ENCODE measurements at places on chromosomes 13 and 19.

GRCh38 chr19:1608359-1609102 lies 3.3 kb upstream of the UQCR11 start:
- no peak for DNase-seq

- no peak for DNase-seq
These were observed 46.5 kb downstream of the UTP14C start for GRCh38 chr13:52070929-52071523.

GRCh38 chr13:27130979-27131623 lies 40.5 kb downstream of the USP12 start:
- DNase-seq: no peak

DNA sequence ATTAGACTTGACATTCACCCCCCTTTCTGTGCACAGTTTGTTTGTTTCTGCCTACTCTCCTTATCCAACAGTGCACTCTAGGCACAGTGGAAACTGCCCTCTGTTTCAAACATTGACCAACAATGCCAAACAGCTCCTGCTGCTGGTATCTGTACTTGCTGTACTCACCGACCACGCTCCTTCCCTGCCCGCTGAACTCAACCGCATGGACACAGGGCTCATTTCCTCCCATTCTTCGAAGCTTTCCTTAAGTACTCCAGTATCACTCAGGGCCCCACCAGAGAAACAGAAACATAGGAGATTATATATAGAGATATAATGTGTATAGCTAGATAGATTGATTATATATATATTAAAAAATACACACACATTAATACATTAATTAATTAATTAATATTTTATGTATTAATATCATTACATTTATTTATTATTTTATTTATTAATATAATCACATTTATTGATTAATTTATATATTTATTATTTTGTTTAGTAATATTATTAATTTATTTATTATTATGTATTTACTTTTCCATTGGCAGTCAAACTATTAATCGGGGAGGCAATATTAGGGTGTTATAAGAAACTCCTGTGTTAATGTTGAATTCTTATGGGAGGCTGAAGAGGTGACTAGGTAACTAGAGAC lies 1528.2 kb downstream of the EFNB2 start:
- DNase-seq: no peak

GRCh38 chr13:77807431-77808135 lies 110.1 kb downstream of the SLAIN1 start:
- no peak for DNase-seq

- no peak for DNase-seq
These were observed 630 bp downstream of the RNF126 start for GRCh38 chr19:662207-662961.

- no peak for DNase-seq
These were observed 20.7 kb downstream of the SH3GL1 start for GRCh38 chr19:4379383-4380253.

DNA sequence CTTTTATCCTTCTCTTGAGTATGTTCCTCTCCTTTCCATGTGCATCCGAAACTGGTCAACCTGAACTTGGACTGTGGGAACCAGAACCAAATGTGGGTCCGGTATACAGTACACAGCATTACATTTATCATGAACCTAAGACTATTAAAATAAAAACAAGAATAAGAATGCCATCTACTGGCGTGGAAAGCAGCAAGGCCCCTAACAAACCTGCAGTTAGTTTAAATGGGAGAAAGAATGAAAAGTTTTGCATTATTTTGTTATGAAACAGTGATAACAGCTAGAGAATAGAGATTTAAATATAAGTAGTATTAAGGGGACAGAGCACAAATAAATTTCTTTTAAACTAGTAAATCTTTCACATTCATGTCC lies 159.5 kb downstream of the RBM26 start:
- no peak for DNase-seq

DNA sequence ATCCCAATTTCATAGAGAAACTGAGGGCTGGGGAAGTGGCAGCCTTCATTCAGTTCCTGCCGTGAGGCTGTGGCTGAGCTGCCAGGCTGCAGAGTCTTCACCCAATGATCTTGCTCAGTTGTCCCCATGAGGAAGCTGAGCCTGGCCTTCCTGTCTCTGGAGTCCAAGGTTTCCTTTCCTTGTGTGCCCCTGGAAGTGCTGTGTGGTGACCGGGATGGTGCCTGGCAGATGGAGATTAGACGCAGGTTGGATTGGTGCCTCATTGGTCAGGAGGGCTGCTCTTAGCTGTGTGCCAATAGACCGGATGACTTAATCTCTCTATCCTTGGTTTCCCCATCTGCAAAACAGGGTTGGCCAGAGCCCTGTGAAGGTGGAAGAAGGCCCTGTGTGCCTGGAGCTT lies 24.6 kb downstream of the DNM2 start:
- DNase-seq: no peak

DNA sequence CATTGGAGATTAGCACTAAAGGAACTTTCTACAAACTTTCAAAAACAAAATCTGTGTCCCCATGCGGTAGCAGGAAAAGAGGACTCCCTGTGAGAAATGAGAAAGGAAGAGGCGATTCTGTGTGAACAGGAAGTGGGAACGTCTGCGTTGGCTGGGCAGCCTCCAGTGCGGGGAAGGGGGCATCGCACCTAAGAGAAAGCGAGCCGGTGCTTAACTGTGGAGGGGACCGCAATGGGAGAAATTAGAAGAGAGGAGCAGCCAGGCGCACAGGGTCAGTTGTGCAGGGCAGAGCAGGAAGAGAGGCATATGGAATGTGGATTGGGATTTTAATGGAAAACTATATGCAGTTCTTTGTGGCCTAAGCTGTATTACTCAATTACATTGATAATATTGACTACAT lies 77.4 kb upstream of the DOCK9 start:
- no peak for DNase-seq

GRCh38 chr19:57559008-57559403 lies 657 bp downstream of the ZNF550 start:
- DNase-seq: no peak

GRCh38 chr13:41802684-41803444 lies 158.0 kb downstream of the VWA8 start:
- peak; percentile 20 for DNase-seq

- no peak for DNase-seq
These were observed 5.4 kb downstream of the NUP58 start for GRCh38 chr13:25306671-25307464.

- no peak for DNase-seq
These were observed 66.7 kb upstream of the FNDC3A start for GRCh38 chr13:48909056-48909389.

- DNase-seq: peak; percentile 5
These were observed 731.5 kb downstream of the SLITRK1 start for GRCh38 chr13:83150616-83151307.

DNA sequence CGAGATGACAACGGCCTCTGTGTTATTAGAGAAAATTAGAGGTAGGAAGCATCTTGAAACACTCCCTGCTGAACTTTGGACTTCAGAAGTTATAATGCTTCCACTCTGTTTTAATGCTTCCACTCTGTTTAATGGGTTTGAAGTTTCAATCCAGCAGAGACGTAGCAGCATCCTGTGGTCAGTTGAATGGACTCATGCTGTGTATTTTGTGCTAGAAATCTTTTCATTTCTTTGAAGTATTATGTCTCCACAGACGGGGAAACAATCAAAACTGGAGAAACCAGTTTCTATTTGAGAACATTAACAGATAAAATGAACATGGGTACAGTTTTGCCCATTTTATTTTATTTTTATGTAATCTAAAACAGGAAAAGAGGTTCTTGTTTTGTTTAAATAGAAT lies 1736.2 kb downstream of the SLITRK5 start:
- no peak for DNase-seq

DNA sequence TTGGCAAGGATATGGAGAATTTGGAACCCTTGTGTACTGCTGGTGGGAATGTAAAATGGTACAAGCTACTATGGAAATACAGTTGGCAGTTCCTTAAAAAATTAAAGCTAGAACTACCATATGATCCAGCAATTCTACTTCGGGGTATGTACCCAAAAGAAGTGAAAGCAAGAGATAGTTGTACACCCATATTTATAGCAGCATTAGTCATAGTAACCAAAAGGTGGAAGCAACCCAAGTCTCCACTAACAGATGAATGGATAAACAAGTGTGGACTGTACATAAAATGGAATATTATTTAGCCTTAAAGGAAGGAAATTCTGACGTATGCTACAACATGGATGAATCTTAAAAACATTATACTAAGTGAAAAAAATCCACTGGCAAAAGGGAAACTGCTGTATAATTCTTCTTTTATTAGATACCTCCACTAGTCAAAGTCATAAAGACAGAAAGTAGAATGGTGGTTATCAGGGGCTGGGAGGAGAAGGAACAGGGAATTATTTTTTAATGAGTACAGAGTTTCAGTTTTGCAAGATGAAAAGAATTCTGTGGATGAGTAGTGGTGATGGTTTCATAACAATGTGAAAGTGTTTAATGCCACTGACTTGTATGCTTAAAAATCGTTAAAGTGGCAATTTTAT lies 141.6 kb downstream of the RXFP2 start:
- DNase-seq: no peak

DNA sequence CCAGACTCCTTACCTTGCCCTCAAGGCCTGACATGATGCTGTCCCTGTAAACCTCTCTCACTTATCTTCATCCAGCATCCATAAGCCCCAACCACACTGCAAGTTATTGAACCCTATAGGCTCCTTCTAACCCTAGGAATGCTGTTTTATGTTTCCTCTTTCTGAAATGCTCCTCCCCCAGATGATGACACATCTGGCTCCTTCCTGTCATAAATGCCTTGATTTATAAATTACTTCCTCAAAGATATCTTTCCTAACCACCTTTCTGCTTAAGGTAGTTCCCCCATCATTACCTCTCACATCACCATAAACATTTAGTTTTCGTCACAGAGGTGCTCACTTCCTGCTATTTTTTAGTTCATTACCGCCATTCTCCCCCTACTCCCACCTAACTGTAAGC lies 12.3 kb downstream of the RUBCNL start:
- no peak for DNase-seq

GRCh38 chr13:100602493-100603111 lies 14.0 kb upstream of the GGACT start:
- DNase-seq: no peak

- no peak for DNase-seq
These were observed 5.5 kb upstream of the ZFP36 start for GRCh38 chr19:39401070-39401548.

- DNase-seq: no peak
These were observed 12.2 kb upstream of the ZNF429 start for GRCh38 chr19:21492947-21493906.
